ENCODE measurements at places on chromosomes 16 and 17. TPM values are rescaled to one million over a fixed set of nuclear protein-coding genes. Genes with fewer than 3 reads are reported as not detected.

Gene CMTM1
- 0.36 TPM for polyA plus RNA-seq

Gene PMFBP1
- 0.12 TPM for polyA plus RNA-seq

Gene CA7
- not detected for polyA plus RNA-seq

Gene LRRC37A
- polyA plus RNA-seq = 2.1 TPM

Gene MT3
- polyA plus RNA-seq = 4.5 TPM
